ENCODE measurements at places on chromosomes 16 and 17. TPM values are rescaled to one million over a fixed set of nuclear protein-coding genes. Genes with fewer than 3 reads are reported as not detected.

Gene NPTX1
- 0.25 TPM for total RNA-seq

Gene KCNG4
- not detected for total RNA-seq

Gene NPIPB13
- total RNA-seq, result 6.2 TPM

Gene CLEC18C
- total RNA-seq, result 0.40 TPM

Gene OSGIN1
- 89.4 TPM for total RNA-seq

Gene TCAP
- 0.55 TPM for total RNA-seq

Gene C16orf95
- total RNA-seq, result 5.4 TPM

Gene ZNF205
- 7.0 TPM for total RNA-seq

Gene PSMC5
- 67.0 TPM for total RNA-seq

Gene TBC1D3G
- total RNA-seq, result not detected

Gene CPHXL2
- not detected for total RNA-seq

Gene BICDL2
- 0.58 TPM for total RNA-seq

Gene RGS11
- 0.70 TPM for total RNA-seq

Gene DNAAF8
- 0.45 TPM for total RNA-seq

Gene CREBBP
- total RNA-seq, result 30.3 TPM

Gene NGFR
- total RNA-seq, result 14.0 TPM

Gene CDR2L
- 1.2 TPM for total RNA-seq

Gene CSH2
- not detected for total RNA-seq

Gene PGAP3
- total RNA-seq, result 23.8 TPM

Gene FNDC8
- not detected for total RNA-seq
